Stimulated activated CD4-positive, alpha-beta T cell treated with anti-CD3 and anti-CD28 coated beads, Interleukin-15, amount 100 ng/mL, for 48 hours (primary cell): ENCODE measurements at places on chromosomes 11 and 22.

DNA sequence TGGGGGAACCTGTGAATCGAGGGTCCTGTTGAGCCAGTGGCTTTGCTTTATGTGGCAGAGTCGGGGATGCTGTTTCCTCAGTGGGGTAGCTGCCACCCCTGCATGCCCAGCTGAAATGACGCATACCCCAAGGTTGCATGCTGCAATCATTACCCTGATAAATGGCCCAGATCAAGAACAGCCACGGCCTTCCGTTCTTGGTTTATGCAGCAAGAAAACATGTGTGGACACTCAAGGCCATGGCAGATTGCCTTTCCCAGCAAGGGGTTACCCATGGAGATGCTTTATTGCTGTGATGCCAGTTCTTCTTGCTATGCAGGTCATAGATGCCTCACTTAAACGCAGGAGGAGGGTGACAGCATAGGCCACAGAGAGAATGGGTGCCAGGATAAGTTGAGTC is 14.3 kb upstream of the SREBF2 start:
- no peak for DNase-seq

DNA sequence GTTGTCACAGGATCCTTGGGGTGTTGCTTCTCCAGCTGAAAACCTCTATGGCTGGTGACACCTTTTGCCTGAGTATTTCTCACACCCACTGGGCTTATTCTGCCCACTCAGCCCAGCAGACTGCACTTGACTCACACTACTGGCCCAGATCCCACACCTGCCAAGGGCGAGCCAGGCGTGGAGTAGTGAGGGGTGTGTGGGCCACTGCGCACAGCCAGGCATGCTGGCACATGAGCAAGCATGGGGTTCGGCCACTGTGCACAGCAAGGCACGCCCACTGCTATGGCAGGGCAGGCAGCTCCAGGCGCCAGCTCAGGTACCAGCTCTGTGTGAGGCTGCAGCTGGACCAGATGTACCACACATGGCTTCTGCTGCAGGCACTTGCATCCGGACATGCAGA is 116.5 kb upstream of the MTNR1B start:
- DNase-seq = no peak

- no peak for DNase-seq
Observed at GRCh38 chr11:44990665-44991064, 40.0 kb upstream of the TP53I11 start.

GRCh38 chr11:79333355-79333754 is 107.5 kb downstream of the TENM4 start:
- DNase-seq = no peak

GRCh38 chr22:50700387-50701075 is 27.9 kb downstream of the SHANK3 start:
- DNase-seq = no peak

- DNase-seq = peak; percentile 10
Observed at GRCh38 chr11:9138612-9139579, 47.5 kb upstream of the SCUBE2 start.

DNA sequence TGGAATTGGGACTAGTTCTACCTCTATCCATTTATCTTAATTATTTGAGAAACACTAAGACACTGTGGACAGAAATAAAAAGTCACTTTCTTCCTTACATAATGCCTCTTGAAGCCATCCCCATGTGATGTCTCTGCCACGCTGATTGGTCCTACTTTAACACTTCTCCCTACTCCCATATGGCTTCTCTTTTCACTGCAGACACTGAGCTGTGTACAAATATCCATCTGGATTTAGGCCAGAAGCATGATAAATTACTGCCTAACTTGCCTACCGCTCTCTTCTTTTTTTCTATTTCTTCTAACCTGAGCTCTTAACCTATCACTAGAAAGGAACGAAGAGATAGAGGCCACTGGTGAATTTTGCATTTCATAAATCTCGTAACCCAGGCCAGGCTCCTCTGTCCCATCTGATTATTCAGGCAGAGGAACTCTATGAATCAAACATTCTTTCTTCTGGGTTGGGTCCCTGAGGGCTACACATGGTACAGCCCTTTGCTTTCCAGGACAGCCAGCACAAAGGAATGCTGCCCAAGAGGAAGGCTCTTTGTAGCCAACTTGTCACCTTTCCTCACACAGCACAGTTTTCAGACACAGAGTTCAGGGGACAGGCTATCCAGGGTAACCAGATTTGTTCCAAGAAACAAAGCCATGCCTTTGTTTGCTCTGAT is 878.5 kb upstream of the LRRC4C start:
- no peak for DNase-seq

- DNase-seq = no peak
Observed at GRCh38 chr11:92662601-92663360, 306.7 kb upstream of the MTNR1B start.

DNA sequence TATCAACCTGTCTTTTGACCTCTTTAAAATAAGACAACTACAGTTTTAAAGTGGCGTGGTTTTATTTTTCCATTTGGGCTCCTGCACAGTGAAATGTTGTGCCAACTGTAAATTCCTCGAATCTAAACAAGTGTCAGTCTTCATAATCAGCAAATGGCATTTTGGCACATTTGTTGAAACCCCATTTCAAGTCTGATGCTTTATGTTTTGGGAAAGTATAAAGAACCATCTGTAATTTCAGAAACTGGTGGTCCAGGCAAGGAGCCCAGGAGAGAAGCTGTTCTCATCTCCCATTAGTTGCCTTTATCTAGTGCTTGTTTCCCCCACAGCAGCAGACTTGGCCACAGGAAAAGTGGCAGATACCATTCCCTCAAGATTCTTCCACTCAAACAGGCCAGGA is 32.7 kb downstream of the VWA5A start:
- no peak for DNase-seq

DNA sequence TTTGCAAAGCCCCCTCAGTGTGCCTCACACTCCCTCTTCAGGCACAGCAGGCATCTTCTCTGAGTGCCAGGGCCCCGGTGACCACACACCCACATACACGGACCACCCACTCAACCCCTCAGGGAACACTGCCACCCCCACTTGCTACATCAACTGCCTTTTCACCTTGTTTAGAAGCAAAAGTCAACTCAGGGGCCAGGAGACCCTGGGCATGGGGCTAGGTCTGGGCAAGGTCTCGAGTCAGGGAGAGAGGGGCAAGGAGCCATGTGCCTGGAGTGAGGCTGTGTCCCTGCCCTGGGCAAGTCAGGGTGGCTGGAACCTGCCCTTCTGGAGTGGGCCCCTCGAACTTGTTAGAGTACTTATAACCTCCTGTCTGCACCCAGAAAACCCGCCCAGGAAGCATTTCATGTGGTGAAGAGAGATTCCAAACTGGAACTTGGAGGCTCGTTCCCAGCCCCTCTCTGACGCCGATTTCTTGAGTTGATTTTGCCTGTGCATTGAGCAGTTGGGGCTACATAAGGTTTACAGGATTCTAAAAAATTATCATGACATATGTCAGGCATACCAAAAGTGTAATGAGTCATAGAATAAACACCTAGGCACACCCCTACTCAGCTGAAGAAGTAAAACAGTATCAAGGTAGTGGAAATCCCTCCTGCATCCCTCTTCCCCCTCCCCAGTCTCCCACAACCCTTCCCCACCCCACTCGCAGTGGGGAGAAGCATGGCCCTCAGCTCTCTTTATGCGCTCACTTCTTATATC is 74.3 kb downstream of the MYEOV start:
- DNase-seq = no peak
